ENCODE measurements at places on chromosomes 1 and 21.

- DNase-seq, result no peak
Observed at GRCh38 chr1:111444031-111444430, 5.0 kb downstream of the WDR77 start.

DNA sequence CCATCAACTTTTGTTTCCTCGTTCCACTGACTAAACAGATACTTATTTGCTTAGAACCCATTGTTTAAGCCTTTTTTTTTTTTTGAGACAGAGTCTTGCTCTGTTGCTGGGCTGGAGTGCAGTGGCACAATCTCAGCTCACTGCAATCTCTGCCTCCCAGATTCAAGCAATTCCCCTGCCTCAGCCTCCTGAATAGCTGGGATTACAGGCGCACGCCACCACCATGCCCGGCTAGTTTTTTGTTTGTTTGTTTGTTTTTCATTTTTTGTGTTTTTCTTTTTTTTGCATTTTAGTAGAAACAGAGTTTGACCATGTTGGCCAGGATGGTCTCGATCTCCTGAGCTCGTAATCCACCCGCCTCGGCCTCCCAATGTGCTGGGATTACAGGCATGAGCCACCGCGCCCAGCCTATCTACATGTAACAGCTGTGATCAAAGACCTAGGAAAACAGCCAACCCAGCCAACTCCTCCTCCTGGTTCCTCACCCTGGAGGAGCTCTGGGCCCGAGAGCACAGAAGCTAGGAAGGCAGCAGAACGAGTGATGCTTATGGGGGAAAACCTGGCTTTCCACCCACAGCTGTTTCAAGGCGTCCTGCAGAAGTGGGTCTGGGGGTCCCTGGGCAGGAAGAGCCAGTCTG, 32.9 kb downstream of the KCNN3 start:
- no peak for DNase-seq

- DNase-seq, result no peak
Observed at GRCh38 chr21:44574457-44575306, 1.2 kb downstream of the KRTAP10-4 start.

- DNase-seq, result no peak
Observed at GRCh38 chr1:62800825-62801306, 16.9 kb downstream of the ATG4C start.

GRCh38 chr1:86695400-86695799, 9.0 kb upstream of the SH3GLB1 start:
- no peak for DNase-seq

GRCh38 chr1:89167590-89168230, 8.1 kb downstream of the GBP7 start:
- DNase-seq, result no peak

DNA sequence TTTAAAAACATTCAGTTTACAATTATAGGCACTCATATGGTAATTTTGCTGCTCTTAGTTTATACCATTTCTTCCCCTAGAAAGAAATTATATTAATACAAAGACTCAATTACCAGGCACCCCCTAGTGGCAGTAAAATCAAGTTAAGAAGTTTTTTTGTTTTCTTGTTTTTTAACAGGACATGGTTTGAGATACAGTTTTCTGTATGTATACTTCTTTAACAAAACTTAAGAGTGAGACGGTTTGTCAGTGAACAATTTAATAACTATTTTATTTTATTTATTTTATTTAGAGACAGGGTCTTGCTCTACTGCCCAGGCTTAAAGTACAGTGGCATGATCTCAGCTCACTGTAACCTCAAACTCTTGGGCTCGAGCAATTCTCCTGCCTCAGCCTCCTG, 224.6 kb downstream of the FAF1 start:
- no peak for DNase-seq

- no peak for DNase-seq
Observed at GRCh38 chr1:164660412-164660772, 101.4 kb downstream of the PBX1 start.

- no peak for DNase-seq
Observed at GRCh38 chr21:15359251-15359650, 294.5 kb upstream of the NRIP1 start.

- no peak for DNase-seq
Observed at GRCh38 chr1:207047505-207047904, 3.5 kb downstream of the YOD1 start.

DNA sequence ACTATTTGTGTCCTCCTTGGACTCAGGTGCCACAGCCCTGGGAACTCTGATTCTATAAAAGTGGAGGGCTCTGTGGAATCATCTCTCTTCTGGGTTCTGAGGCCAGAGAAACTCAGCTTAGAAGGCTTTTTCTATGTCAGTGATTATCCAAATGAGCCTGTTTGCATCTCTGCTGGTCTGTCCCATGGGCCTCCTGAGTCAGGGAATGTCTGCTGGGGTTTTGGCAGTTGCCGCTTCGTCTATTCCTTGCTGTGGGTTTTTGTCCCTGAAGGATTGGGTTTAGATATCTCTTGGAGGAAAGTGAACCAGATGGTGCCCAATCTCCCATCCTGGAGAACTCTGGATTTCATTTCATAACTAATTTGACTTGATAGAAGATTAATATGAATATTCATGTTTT, 297.6 kb downstream of the HHAT start:
- DNase-seq, result no peak

- no peak for DNase-seq
Observed at GRCh38 chr1:3524556-3525203, 70.2 kb downstream of the ARHGEF16 start.

DNA sequence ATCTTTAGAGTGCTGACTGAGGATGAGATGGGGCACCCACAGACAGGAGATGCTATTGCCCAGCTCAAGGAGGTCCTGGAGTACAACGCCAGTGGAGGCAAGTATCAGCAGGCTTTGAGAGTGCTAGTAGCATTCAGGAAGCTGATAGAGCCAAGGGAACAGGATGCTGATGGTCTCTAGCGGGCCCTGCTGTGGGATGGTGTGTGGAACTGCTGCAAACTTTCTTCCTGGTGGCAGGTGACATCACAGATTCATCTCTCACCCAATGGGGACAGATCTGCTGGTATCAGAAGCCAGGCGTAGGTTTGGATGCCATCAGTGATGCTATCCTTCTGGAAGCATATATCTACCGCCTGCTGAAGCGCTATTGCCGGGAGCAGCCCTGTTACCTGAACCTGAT, 609.8 kb upstream of the NCAM2 start:
- DNase-seq, result no peak

DNA sequence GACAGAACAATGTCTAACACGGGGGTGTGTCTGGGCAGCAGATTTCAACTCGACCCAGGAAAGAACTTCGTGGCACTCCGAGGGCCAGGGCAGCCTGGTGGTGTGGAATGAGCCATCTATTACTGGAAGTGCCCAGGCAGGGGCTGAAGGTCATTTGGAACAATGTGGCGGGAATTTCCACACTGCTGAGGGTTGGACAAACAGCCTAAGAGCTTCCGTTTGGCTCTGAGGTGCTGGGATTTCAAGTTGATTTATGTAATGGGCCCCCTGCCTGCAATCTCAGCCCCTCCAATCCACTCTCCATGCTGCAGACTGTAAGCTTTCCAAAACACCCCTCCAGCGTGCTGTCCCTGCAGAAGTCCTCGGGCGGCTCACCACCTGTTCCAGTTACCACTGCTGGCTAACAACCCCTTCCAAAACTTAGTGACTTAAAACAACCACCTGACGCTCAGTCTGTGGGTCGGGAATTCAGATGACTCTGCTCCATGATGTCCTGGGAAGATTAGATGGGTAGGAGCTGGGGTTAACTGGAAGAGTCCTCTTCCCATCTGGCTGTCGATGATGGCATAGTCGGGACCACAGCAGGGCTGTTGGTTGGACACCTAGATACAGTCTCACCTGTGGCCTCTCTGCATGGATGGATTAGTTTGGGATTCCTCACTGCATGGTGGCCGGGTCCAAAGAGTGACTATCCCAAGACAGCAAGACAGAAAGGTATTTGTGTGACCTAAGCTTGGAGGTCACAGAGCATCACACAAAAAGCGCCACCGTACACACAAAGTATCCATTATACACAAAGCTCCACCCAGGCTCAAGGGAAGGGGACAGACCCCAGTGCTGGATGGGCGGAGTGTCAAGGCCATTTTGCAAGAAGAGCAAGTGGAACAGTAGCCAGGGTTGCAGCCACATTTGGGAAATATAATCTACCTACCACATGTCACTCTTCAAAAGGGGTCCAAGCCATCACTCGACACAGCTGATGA, 89.7 kb upstream of the IFFO2 start:
- no peak for DNase-seq

- DNase-seq, result no peak
Observed at GRCh38 chr1:215160351-215160750, 77.8 kb downstream of the KCNK2 start.

DNA sequence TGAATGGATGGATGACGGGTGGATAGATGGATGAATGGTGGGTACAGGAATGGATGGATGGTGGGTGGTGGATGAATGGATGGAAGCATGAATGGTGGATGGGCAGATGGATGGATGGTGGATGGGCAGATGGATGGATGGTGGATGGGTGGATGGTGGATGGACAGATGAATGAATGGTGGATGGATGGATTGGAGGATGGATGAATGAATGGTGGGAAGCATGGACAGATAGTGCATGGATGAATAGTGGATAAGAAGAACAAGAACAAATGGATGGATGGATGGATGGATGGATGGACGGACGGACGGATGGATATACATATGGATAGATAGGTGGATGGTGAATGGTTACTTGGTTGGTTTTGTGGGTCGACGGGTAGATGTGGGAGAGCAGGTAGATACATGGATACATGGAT, 4.7 kb downstream of the CHD5 start:
- DNase-seq, result no peak

GRCh38 chr1:184406479-184406878, 19.6 kb downstream of the C1orf21 start:
- DNase-seq, result no peak

DNA sequence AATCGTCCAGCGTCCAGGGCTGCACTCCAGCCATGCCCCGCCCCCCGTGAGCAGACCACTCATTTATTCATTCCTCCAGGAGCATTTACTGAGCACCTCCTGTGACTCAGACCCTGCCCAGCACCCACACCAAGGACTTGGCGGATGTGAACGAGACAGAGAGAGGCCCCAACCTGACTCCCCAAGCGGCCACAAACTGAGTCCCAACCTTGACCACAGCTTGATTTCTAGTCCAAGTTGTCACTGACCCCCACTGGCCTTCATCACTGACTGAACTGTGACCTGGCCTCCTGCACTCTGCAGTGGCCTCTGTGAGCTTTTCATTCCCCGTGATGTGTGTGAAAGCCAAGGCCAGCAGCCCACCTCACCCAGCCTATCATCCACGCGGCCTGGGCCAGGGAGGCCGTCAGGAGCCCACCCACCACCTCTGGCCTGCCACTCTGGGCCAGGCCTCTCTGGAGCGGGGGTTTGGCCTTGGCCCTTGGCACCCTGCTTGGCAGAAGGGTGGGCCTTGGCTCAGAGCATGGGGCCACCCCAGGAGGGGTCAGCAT, 19.3 kb upstream of the RUNX3 start:
- no peak for DNase-seq

DNA sequence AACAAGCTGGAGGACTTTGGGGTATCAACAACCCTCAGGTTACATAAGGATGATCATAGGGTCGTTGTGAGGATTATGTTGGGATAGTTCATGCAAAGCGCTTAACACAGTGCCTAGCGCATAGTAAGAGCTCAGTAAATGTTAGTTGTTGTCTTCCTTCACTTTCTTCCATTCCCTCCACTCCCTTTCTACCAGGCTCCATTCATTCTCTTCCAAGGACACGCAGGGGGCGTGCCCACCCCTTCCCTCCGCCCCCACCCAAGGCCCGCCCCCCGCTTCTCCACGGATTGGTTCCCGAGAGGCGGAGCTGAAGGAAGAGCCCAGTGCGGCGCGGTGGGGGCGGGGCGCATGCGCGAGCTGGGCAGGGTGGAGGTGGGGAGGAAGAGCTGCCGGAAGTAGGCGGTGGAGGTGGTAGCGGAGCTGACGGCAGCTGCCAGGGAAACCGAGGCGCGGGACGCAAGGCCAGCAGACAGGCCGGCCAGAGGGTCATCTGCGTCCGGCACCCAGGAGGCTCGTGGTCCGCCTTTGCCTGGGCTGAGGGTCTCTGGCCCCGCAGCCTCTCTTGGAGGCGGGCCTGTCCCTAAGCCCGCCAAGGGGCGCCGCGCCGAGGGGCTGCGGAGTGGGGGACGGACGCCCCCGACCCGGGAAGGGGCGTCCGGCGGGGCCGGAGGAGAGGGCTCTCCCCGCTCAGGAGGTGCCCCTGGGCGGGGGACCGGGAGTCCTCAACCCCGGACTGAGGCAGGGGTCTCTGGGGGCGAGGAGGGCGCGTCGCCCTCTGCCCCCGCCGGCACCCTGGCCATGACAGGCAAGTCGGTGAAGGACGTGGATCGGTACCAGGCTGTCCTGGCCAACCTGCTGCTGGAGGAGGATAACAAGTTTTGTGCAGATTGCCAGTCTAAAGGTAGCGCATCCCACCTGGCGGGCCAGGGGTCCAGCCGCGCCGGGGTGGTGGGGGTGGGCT, at the start of gene SMAP2:
TSS of gene SMAP2 (plus strand) at position 405 of the 961 bp plus-strand sequence. CDS start at position 799, 394 bp downstream.
- DNase-seq, result peak; percentile 95

DNA sequence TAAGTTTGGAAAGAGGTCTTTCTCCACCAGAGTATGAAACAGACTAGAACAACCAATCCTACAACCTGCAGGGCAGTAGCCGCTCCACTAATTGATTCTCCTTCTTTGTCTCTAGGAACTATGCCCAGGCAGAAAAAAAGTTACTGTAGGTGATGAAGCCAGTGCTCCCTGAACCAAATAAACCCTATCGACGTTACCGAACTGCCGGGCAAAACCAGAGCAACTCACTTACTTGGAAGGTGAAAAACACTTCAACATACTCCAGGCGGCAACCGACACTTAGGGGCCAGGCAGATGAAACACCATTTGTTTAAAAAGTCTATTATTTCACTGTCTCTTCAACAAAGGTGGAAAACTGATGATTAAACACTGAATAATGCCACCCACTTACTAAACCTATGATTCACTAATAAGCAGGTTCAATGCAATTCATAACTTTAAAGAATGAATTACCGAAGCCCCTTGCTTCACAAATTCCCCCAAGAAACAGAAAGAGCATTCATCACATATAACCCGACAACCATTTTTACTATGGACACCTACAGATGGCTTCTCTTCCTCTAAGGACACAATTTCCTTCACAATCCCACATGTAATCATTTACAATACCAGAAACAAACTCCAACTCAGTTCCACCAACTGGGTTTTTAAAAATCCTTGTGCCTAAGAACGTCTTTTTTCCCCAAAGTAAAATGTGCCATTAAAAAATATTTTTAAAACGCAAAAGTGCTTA, 1.6 kb downstream of the NRIP1 start:
- DNase-seq, result peak; percentile 17

GRCh38 chr1:99851850-99852454, 1.8 kb downstream of the AGL start:
- no peak for DNase-seq

DNA sequence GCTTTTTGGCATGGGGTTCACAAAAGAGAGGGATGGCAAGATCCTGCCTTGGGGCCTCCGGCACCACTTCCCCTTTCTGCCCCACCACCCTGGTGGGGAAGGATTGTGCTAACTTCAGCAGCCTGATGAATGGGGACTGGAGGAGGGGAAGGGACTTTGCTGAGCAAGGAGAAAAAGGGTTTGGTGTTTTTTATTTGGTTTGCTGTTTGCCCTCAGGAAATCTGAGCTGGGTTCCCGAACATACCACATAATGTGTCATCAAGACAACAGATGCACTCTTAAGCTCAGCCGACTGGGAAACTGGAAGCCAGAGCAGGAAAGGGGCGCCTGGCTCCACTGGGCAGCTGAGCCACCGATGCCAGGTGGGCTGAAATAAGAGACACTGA, 19.8 kb downstream of the OLFML2B start:
- DNase-seq, result no peak

GRCh38 chr1:228315484-228315944, 91.1 kb downstream of the TRIM11 start:
- DNase-seq, result no peak

- DNase-seq, result no peak
Observed at GRCh38 chr1:240091614-240092300, at the start of gene FMN2. TSS of gene FMN2 (plus strand) at chr1:240091883. CDS start at chr1:240092110, 227 bp downstream.
